Chondrocyte (in vitro differentiated cells): ENCODE measurements at places on chromosomes 7 and 10. TPM values are rescaled to one million over a fixed set of nuclear protein-coding genes. Genes with fewer than 3 reads are reported as not detected.

- no peaks in the 10 kb centered on the region for H3K36me3 ChIP-seq
- no peak overlapping the region for H3K27ac ChIP-seq
- no peaks in the 10 kb centered on the region for H3K27me3 ChIP-seq
- H3K4me3 ChIP-seq, result no peak overlapping the region
- DNase-seq, result no peak
These were observed 123.8 kb downstream of the SLC25A13 start for GRCh38 chr7:96198047-96198636.

GRCh38 chr7:70237831-70238575 lies 639.7 kb downstream of the AUTS2 start:
- H3K27ac ChIP-seq, result peak overlapping the region; percentile 23
- H3K4me1 ChIP-seq, result peaks cover 10% of the 10 kb centered on the region
- no peaks in the 10 kb centered on the region for H3K27me3 ChIP-seq
- no peak for DNase-seq

DNA sequence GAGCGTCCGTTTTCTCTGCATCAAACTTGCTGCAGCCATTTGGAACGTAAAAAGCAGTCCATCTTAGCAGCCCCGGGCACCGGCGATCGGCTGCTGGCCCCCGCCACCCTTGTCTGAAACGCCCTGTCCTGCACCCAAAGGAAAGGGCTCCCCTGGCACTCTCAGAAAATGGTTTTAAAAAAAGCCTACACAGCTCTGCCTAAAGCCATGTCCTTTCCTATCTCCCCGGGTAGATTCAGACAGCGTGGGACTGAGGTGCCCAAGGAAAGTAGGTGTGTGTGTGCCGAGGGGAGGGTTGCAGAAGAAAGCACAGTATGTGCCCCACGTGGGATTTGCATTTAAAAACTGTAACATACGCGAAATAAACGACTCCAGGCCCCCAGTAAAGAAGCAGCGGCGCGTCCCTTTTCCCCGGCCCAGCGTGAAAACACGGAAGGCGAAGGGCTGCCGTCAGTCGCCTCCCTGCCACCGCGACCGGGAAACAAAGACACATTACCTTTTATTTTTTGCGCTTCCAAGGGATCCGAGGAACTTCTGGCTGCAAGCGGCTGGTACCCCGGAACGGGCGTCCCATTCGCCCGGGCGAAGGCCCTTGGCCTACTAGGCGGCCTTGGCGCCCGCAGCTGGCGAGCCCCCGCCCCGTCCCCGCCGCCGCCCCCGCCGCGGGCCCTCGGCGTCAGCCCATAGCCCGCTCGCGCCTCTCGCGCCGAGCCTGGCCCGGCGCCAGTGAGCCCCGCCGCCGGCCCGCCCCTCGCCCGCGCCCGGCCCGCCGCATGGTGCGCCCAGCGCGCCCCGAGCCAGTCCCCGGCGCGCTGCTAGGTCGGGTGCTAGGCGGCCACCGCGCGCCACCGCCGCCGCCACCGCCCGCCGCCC lies 304.6 kb downstream of the PRPF18 start:
- H3K27me3 ChIP-seq, result no peaks in the 10 kb centered on the region
- H3K4me3 ChIP-seq, result peak overlapping the region; percentile 73
- peak overlapping the region; percentile 90 for H3K27ac ChIP-seq
- no peak for DNase-seq
- peaks cover 71% of the 10 kb centered on the region for H3K4me1 ChIP-seq

TMEM26 gene
- 0.92 to 1.9 TPM (median 1.0 TPM) in 3 replicates for total RNA-seq

NUDT13 gene
- total RNA-seq, result 1.7 to 2.2 TPM (median 2.0 TPM) in 3 replicates
